ENCODE measurements at places on chromosomes 1 and 21. TPM values are rescaled to one million over a fixed set of nuclear protein-coding genes. Genes with fewer than 3 reads are reported as not detected.

DNA sequence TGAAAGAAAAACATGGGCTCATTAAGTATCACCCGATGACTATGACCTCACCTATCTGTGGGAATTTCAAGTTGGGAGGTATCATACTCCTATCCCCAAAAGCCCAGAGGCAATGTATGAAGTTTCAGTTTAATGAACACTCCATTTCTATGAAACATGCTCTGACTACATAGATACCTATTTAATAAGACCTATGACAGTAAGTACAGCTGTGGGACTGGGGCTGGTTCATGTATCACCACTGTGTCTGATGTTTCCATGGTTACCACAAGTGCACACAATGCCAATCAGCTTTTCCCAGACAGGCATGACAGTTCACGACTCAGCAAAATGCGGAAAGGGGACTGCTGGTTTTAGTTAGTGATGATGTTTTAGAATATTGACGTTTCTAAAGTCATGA, 167.7 kb downstream of the SIPA1L2 start:
- no peak for DNase-seq
- no peak overlapping the region for H3K27ac ChIP-seq
- no peaks in the 10 kb centered on the region for H3K27me3 ChIP-seq
- H3K4me1 ChIP-seq = no peaks in the 10 kb centered on the region
- no peaks in the 10 kb centered on the region for H3K36me3 ChIP-seq

GRCh38 chr1:206905295-206906164, 8.3 kb downstream of the IL24 start:
- DNase-seq = no peak
- peak overlapping the region; percentile 89 for H3K27ac ChIP-seq
- H3K36me3 ChIP-seq = peaks cover 75% of the 10 kb centered on the region
- H3K4me3 ChIP-seq = peak overlapping the region; percentile 36
- no peaks in the 10 kb centered on the region for H3K27me3 ChIP-seq

DNA sequence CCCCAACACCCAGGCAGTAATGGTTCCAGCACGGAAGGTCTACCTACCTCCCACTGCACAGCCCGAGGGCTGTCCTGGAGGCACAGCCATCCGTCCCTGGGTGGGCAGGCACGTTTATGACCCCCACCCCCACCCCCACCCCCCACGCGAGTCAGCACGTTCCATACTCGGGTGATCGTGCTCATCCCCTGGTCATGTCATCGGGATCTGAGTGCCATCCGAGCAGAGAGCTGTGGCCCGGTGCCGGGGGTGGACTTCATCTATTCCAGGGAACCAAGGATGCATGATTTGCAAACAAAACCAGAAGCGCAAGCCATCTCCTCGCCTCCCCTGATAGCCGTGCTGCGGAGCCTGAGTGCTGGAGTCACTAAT, 1.1 kb downstream of the TSPEAR start:
- no peak for DNase-seq
- H3K4me1 ChIP-seq = peaks cover 2% of the 10 kb centered on the region
- no peak overlapping the region for H3K4me3 ChIP-seq
- H3K27me3 ChIP-seq = peaks cover 65% of the 10 kb centered on the region
- H3K27ac ChIP-seq = no peak overlapping the region
- no peaks in the 10 kb centered on the region for H3K36me3 ChIP-seq

Gene GPR153
- 0.12 TPM for total RNA-seq

Gene MRPL9
- total RNA-seq = 96.2 TPM

- H3K27me3 ChIP-seq = no peaks in the 10 kb centered on the region
- H3K36me3 ChIP-seq = no peaks in the 10 kb centered on the region
- no peak for DNase-seq
- peaks cover 25% of the 10 kb centered on the region for H3K4me1 ChIP-seq
- no peak overlapping the region for H3K4me3 ChIP-seq
Observed at GRCh38 chr1:232599178-232600041, 30.5 kb downstream of the SIPA1L2 start.

DNA sequence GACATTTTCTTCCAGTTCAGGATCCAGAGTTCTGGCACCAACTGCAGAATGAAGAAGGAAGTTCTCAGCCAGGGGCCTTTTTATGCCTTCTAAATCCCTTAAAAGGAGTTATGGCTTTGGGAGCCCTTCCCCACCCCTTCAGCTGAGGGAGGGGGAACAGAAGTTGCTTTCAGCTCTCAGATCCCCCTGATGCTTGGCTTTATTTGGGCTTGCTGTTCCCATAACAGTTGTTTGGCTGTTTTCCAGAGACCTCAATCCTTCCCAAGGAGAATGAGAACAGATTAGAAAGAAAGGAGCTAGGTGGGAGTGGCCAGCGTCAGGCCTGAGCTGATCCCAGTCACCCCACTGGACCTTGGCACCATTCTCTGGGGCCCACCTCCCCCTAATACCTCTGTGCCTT, at the start of gene RPE65:
RPE65 (minus strand) TSS at position 54 of the 400 bp plus-strand sequence; CDS start at position 5, 49 bp downstream.
- peaks cover 13% of the 10 kb centered on the region for H3K27me3 ChIP-seq
- no peak for DNase-seq
- H3K4me1 ChIP-seq = no peaks in the 10 kb centered on the region
- H3K4me3 ChIP-seq = no peak within 1 kb of the TSS
- H3K36me3 ChIP-seq = no peaks in the 10 kb centered on the region
- H3K27ac ChIP-seq = no peak within 1 kb of the TSS

Gene LEFTY2
- not detected for total RNA-seq

DNA sequence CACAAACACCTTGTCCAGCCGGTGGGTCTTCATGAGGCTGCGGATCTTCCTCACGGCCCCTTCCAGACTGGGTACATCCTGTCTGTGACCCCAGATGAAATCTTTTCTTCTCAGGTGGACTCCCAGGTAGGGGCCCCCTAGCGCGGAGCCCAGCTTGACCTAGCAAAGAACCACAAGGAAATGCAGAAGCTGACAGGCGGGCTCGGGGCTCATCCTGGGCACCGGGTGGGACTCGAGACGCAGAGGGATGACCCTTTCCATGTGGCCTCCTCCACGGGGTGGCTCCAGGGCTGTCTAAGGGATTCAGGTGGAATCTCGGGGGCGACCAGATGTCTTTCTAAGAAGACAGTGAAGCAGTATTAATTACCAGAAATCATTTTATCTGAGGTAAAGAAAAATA, 17.8 kb downstream of the POFUT2 start:
- peaks cover 32% of the 10 kb centered on the region for H3K36me3 ChIP-seq
- H3K27me3 ChIP-seq = no peaks in the 10 kb centered on the region
- no peaks in the 10 kb centered on the region for H3K4me1 ChIP-seq

- DNase-seq = no peak
- peaks cover 8% of the 10 kb centered on the region for H3K27me3 ChIP-seq
- H3K27ac ChIP-seq = no peak overlapping the region
- no peak overlapping the region for H3K4me3 ChIP-seq
Observed at GRCh38 chr1:244010191-244010590, 40.9 kb upstream of the ZBTB18 start.

Gene TNFRSF18
- total RNA-seq = 37.5 TPM

Gene PTGFR
- total RNA-seq = not detected

DNA sequence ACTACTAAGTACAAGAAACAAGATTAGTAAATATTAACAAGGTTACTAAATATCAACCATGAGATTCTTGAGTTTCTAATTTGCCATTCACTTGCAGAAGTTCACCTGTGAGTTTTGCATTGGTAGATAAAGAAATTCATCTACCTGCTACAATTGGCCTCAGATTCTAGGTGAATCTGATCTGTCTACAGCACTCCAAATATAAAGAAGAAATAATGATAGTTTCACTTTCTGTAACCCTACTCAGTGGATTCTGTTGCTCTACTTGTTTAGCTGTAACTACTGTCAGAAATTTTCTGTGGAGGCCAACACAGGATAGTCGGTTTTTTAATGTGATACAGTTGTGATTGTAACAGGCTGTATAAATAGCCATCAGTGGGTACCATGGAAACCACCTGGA, 118.6 kb downstream of the NR5A2 start:
- no peaks in the 10 kb centered on the region for H3K36me3 ChIP-seq
- H3K4me1 ChIP-seq = peaks cover 30% of the 10 kb centered on the region
- no peak overlapping the region for H3K4me3 ChIP-seq
- DNase-seq = no peak

GRCh38 chr1:65180977-65181376, 33.0 kb downstream of the AK4 start:
- H3K4me3 ChIP-seq = no peak overlapping the region
- no peak overlapping the region for H3K27ac ChIP-seq
- H3K27me3 ChIP-seq = no peaks in the 10 kb centered on the region
- no peaks in the 10 kb centered on the region for H3K36me3 ChIP-seq
- H3K4me1 ChIP-seq = no peaks in the 10 kb centered on the region

- DNase-seq = peak; percentile 43
- H3K36me3 ChIP-seq = no peaks in the 10 kb centered on the region
- peak within 1 kb of the TSS; percentile 59 for H3K27ac ChIP-seq
- no peaks in the 10 kb centered on the region for H3K27me3 ChIP-seq
- peaks cover 54% of the 10 kb centered on the region for H3K4me1 ChIP-seq
Observed at GRCh38 chr1:56578963-56579875, at the start of gene PLPP3. Gene PLPP3 (minus strand): TSS chr1:56579563. CDS start chr1:56579016, 547 bp downstream.

- H3K27me3 ChIP-seq = no peaks in the 10 kb centered on the region
- peak; percentile 31 for DNase-seq
- peak overlapping the region; percentile 93 for H3K4me3 ChIP-seq
Observed at GRCh38 chr1:52032785-52033131, 852 bp downstream of the KTI12 start.

- no peaks in the 10 kb centered on the region for H3K27me3 ChIP-seq
- peaks cover 6% of the 10 kb centered on the region for H3K4me1 ChIP-seq
- H3K36me3 ChIP-seq = no peaks in the 10 kb centered on the region
Observed at GRCh38 chr1:234666761-234667160, 56.8 kb upstream of the IRF2BP2 start.

Gene OPRD1
- total RNA-seq = not detected

DNA sequence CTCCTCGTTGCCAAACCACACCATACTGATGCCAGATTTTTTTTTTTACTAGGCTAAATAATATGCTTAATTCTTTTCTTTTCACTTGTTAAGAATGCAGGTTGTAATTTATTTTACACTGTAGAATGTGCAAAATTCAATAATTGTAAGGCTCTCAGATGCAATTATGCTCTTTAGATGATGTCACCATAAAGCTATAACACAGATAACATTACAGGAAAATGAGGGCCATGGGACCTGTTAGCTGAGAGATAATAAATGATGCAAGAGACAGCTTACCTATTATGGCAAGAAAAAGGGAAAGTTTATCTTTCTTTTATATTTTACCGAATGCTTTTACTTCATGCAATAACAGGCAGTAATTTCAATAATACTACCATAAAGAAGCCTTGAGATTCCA, 35.4 kb downstream of the CHRM3 start:
- no peak for DNase-seq
- H3K27me3 ChIP-seq = no peaks in the 10 kb centered on the region
- H3K4me3 ChIP-seq = no peak overlapping the region
- no peaks in the 10 kb centered on the region for H3K4me1 ChIP-seq
- no peaks in the 10 kb centered on the region for H3K36me3 ChIP-seq

Gene GBP6
- not detected for total RNA-seq

DNA sequence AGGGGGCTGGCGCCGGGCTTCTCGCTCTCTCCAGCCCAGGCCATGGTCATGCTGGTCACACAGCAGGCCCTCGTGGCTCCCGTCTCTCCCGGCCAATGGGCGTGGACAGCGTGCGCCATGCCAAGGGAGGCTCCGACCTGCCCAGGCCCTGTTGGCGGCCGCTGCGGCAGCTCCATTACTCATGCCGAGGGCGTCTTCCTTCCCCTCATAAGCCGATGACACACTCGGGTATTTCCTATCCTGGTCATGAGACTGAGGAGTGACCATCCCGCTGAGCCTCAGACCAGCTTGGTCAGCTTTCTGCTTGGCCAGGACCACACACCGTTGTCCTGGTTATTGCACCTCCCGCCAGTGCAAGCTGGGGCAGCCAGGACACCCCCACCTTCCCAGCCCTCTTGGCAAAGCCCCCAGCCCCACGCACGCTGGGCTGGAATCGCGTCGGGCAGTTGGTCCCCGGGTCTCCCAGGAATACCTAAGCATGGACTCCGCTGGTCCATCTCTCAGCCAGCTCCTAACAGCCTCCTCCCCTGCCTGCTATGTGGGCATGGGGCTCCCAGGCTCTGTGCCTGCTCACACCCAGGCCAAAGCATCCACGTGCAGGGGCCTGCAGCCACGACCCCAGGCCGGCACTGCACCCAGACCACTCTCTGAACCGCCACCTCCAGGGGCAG, 49.8 kb downstream of the ARHGEF16 start:
- H3K27me3 ChIP-seq = no peaks in the 10 kb centered on the region
- no peaks in the 10 kb centered on the region for H3K4me1 ChIP-seq
- H3K4me3 ChIP-seq = no peak overlapping the region
- H3K27ac ChIP-seq = no peak overlapping the region
- H3K36me3 ChIP-seq = peaks cover 12% of the 10 kb centered on the region

Gene ELF3
- total RNA-seq = 4.8 TPM

- no peak overlapping the region for H3K27ac ChIP-seq
- no peaks in the 10 kb centered on the region for H3K4me1 ChIP-seq
- no peak overlapping the region for H3K4me3 ChIP-seq
- no peak for DNase-seq
- H3K36me3 ChIP-seq = no peaks in the 10 kb centered on the region
Observed at GRCh38 chr1:75980972-75981897, 49.0 kb upstream of the ASB17 start.

Gene EXO1
- 2.3 TPM for total RNA-seq

Gene TIMM17A
- total RNA-seq = 50.4 TPM

Gene RNU1-3
- 3,526 TPM for total RNA-seq

Gene PADI2
- total RNA-seq = 9.9 TPM

- no peak overlapping the region for H3K27ac ChIP-seq
- no peak for DNase-seq
- H3K27me3 ChIP-seq = peaks cover 56% of the 10 kb centered on the region
Observed at GRCh38 chr1:20229171-20229570, 42.9 kb upstream of the PLA2G2C start.

GRCh38 chr1:98698625-98699024, 37.1 kb downstream of the SNX7 start:
- no peaks in the 10 kb centered on the region for H3K4me1 ChIP-seq
- no peak overlapping the region for H3K27ac ChIP-seq
- no peak overlapping the region for H3K4me3 ChIP-seq
- H3K36me3 ChIP-seq = no peaks in the 10 kb centered on the region

Gene L1TD1
- total RNA-seq = 0.09 TPM

DNA sequence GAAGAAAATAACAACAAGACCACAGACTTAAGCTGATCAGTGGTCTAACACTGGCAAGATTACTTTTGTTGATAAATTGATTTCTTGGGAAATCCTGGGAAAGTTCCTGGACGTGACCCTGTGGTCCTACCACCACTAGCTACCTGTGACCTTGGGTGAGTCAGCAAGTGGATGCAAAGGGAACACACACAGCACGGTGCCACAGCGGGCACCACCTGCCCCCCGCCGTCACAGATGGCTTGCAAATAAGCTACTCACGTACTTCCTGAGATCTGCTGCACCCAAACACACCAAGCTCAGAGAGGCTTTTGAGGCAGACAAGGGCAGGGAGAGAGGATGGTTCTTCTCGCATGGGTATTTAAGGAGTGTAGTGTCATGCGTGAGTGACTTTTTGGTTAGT, 12.7 kb downstream of the CFAP298 start:
- H3K36me3 ChIP-seq = peaks cover 47% of the 10 kb centered on the region
- H3K27ac ChIP-seq = no peak overlapping the region
- peaks cover 7% of the 10 kb centered on the region for H3K4me1 ChIP-seq
- H3K4me3 ChIP-seq = no peak overlapping the region
- no peaks in the 10 kb centered on the region for H3K27me3 ChIP-seq

GRCh38 chr1:184376369-184376768, 10.5 kb upstream of the C1orf21 start:
- DNase-seq = no peak
- no peak overlapping the region for H3K27ac ChIP-seq
- H3K4me1 ChIP-seq = no peaks in the 10 kb centered on the region
- H3K27me3 ChIP-seq = peaks cover 9% of the 10 kb centered on the region
- no peaks in the 10 kb centered on the region for H3K36me3 ChIP-seq
- no peak overlapping the region for H3K4me3 ChIP-seq
